Purkinje cell (primary cell): ENCODE measurements at places on chromosomes 12 and 14. TPM values are rescaled to one million over a fixed set of nuclear protein-coding genes. Genes with fewer than 3 reads are reported as not detected.

The BDKRB1 gene
- polyA plus RNA-seq, result not detected in 2 replicates

The GPX2 gene
- polyA plus RNA-seq, result 5.0 TPM in 1 of 2 replicates, not detected in the other

The POLE2 gene
- polyA plus RNA-seq, result 1.7 and 2.9 TPM in 2 replicates

The A2M gene
- 11.0 and 11.1 TPM in 2 replicates for polyA plus RNA-seq

The CBLN3 gene
- polyA plus RNA-seq, result 2.9 and 5.2 TPM in 2 replicates

The LRTM2 gene
- polyA plus RNA-seq, result 0.08 TPM in 1 of 2 replicates, not detected in the other

The SMIM41 gene
- not detected in 2 replicates for polyA plus RNA-seq

The KRT71 gene
- polyA plus RNA-seq, result not detected in 2 replicates

The ARL6IP4 gene
- 11.9 and 23.7 TPM in 2 replicates for polyA plus RNA-seq

The BEST3 gene
- not detected in 2 replicates for polyA plus RNA-seq

The YAF2 gene
- 63.8 and 78.3 TPM in 2 replicates for polyA plus RNA-seq

The KRT85 gene
- not detected in 2 replicates for polyA plus RNA-seq

The TOMM20L gene
- polyA plus RNA-seq, result not detected in 2 replicates
